ENCODE measurements at places on chromosomes 3 and 15.
A peak's percentile ranks its signal among the peaks of the same experiment; 100 is the strongest.

GRCh38 chr3:114727373-114727772, 419.7 kb downstream of the ZBTB20 start:
- no peak for DNase-seq

- no peak for DNase-seq
Measured at GRCh38 chr3:2525968-2526367, 427.3 kb downstream of the CNTN4 start.

GRCh38 chr3:186444974-186445373, 82.9 kb upstream of the DGKG start:
- DNase-seq: no peak

- no peak for DNase-seq
Measured at GRCh38 chr3:13148126-13148525, 74.9 kb upstream of the IQSEC1 start.

DNA sequence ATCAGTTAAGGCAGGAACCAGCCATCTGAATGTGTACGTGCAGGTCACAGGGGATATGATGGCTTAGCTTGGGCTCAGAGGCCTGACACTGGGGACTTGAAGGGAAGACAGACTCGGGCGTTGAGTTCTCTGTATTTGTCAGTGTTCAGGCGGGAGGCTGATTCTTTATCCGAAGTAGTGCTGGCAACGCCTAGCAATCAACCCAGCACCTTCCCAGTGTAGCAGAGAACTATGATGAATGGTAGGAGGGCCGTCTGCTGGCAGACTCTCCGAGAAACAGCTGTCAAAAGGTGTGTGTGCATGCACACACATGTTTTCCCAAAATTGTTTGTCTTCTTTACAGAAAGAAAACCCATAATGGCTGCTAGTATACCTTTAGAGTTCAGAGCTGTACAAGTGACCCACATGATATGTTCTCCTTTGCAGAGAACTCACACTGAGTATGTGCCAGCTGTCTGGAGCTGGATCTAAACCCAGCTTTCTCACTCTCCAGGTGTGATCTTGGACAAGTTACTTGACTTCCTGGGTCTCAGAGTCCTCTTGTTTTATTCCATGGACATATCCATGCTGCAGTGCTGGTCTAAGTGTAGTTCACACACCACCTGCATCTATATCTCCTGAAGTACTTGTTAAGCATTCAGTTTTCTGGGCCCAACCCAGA, 74.5 kb upstream of the LARS2 start:
- no peak for DNase-seq

- peak; percentile 61 for DNase-seq
Measured at GRCh38 chr3:61894988-61895935, 333.9 kb downstream of the PTPRG start.

GRCh38 chr3:9978710-9979305, 7.8 kb downstream of the EMC3 start:
- no peak for DNase-seq

DNA sequence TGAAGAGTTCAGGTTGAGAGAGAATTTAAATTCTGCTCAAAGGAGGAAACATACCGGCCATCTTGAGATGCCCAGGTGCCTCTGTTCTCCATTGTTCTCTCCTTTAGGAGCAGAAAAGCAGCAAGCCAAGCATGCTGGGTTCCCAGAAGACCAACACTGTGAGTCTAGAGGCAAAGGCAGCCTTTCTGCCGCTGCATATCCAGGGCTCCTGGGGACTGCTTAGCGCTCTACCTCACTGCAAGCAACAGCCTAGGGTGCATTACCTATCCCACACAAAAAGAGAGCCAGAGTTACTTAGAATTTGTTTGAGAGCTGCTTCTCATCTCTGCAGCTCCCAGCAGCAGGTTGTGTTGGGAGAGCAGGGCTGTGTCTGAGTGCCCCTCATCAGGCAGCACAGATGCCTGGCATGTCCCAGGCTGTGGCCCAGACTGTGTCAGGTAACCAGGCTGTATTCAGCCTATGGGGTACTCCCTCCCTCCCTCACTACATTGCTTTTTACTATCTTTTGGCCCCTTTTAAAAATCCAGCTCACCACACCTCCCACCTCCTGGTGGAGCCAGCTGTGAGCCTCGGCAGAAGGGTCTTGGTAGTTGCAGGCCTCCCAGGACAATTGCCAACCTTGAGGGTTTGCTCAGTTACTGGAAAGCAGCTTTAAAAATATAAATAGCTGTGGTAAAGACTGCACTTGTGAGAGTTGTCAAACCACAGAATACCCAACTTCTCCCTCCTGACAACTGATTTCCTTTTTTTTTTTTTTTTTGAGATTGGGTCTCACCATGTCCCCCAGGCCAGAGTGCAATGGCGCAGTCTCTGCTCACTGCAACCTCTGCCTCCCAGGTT, 30.2 kb downstream of the BCL2L10 start:
- peak; percentile 34 for DNase-seq

DNA sequence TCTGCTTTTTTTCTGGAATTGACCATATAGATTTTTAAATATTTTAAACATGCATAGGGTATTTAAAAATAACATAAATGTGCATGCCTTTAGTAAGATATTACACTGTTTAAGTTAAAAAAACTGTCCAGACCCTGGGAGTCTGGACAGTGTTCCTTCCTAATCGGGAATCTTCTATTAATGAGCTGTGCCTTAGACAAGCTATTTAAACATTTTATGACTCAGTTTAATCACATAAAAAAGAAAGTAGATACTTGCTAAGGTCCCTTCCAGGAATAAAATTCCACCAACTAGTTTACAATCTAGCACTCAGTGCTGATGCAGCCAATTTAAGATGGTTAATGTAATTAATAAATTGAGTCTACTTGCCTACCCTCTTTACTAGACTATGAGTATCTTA, 140.4 kb upstream of the DPH6 start:
- DNase-seq: no peak

- no peak for DNase-seq
Measured at GRCh38 chr3:197877902-197878301, 72.1 kb upstream of the RPL35A start.

DNA sequence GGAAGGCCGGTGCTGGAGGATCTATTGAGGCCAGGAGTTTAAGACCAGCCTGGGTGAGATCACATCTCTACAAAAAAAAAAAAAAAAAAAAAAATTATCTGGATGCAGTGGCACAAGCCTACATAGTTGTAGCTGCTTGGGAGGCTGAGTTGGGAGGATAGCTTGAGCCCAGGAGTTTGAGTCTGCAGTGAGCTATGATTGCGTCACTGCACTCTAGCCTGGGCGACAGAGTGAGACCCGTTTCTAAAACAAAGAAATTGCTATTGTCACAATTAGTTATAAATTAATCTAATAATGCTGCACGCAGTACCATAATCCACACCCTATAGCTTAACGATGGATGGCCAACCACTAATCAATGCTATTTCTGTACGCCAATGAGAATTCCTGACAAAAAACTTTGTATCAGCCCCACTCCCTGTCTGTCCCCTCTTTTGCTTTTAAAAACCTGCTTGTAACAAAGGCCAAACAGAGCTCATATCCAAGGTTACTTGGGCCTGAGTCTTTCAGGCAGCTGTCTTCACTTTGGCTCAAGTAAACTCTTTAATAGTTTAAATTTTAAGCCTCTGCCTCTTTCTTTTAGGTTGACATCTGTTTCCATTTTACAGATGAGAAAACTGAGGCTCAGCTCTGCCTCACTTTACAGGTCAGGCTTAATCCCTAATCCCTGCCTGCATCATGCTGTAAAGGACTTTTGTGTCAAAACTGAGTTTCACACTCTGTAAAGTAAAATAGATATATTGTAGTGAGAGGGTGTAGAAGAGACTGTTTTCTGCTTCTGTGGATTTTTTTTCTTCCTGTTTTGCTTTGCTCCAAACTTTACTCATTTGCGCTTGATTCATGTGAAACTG, 10.9 kb downstream of the FLNB start:
- no peak for DNase-seq

All from ELF-1 (cell line).